ENCODE measurements at places on chromosomes 1 and 21. TPM values are rescaled to one million over a fixed set of nuclear protein-coding genes. Genes with fewer than 3 reads are reported as not detected.

Gene C8A
- total RNA-seq, result not detected

Gene HHIPL2
- 9.3 TPM for total RNA-seq

Gene TNFRSF14
- total RNA-seq, result 0.25 TPM

Gene CFAP141
- not detected for total RNA-seq

Gene KLHDC8A
- 0.62 TPM for total RNA-seq

Gene ZNF593OS
- 0.36 TPM for total RNA-seq

Gene OVAAL
- total RNA-seq, result not detected

Gene TNFSF18
- total RNA-seq, result not detected

Gene CR1L
- not detected for total RNA-seq

Gene RNF186
- total RNA-seq, result not detected

Gene IL22RA1
- 5.0 TPM for total RNA-seq

Gene UBASH3A
- 0.09 TPM for total RNA-seq

Gene CHI3L2
- total RNA-seq, result not detected

Gene PKP1
- 0.08 TPM for total RNA-seq

Gene PKLR
- total RNA-seq, result not detected

Gene ZNF648
- total RNA-seq, result not detected

Gene SYT14
- total RNA-seq, result 0.10 TPM

Gene UMODL1
- not detected for total RNA-seq

Gene KIF26B
- total RNA-seq, result 0.16 TPM

Gene SEMA6C
- 1.6 TPM for total RNA-seq

Data from A549 treated with RU486 at 1 μM for 4 hours (cell line).